ENCODE measurements at places on chromosomes 1 and 21.
A peak's percentile ranks its signal among the peaks of the same experiment; 100 is the strongest.

GRCh38 chr1:32342704-32343103, 6.7 kb upstream of the MARCKSL1 start:
- DNase-seq = no peak

GRCh38 chr1:153958961-153959260, 499 bp upstream of the CRTC2 start:
- DNase-seq = no peak

- no peak for DNase-seq
Measured at GRCh38 chr1:164685266-164686035, 126.5 kb downstream of the PBX1 start.

- no peak for DNase-seq
Measured at GRCh38 chr1:41391834-41392527, 30.7 kb downstream of the FOXO6 start.

DNA sequence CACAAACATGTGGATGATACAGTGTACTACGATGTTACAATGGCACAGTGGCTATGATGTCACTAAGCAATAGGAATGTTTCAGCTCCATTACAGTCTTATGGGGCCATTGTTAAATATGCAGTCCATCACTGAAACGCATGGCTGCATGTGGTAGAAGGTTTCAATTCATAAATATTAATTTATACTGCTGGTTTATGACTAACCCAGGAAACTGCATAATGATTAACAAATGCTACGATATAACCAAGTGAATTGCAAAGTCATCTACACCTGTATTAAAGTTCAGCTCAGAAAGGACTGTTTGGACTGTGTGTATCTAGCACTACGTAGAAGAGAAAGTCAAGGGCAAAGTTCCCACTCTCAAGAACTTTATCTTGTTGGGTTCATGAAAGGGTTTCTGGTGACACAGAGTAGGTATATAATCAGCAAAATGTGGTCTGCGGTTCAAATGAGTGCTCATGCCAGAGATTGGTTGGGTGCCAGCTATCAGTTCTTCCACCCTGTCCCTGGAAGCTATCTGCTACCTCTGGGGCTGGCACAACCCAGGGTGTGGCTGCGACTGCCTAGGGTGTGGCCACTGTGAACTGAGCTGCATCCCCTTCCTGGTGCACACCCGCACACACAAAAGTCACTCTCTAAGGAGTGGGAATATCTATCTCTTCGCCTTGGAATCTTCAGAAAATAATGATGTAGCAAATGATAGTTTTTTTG, 14.8 kb downstream of the MGST3 start:
- no peak for DNase-seq

- no peak for DNase-seq
Measured at GRCh38 chr1:26702680-26703038, 6.8 kb downstream of the ARID1A start.

DNA sequence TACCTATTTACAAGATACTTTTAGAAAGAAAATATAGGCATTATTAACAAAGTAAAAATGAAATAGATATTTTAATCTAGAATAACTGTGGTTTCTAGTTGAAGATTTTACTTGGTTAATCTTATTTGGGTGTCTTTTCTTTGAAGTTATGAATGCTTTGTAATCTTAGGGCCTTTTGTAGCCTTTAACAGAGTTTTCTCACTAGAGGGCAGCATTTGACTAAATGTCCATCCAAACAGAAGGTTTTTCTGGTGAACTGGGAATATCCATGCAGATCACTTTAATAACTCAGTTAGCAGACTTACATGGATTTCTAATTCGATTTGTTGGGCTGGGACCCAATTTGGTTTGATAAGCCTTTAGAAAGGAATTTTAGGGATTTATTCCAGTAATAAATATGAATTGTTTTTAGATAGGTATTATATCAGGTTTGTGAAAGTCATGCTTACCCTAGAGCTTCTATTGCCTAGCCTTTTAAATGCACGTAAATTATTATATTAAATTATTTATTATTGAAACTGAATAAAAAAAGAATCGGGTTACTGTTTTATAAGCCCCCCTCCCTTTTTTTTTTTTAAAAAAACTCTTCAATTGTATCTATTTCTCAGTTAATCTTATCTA, 119.7 kb downstream of the ZNF326 start:
- no peak for DNase-seq

- no peak for DNase-seq
Measured at GRCh38 chr21:32844653-32845436, 73.3 kb upstream of the PAXBP1 start.

DNA sequence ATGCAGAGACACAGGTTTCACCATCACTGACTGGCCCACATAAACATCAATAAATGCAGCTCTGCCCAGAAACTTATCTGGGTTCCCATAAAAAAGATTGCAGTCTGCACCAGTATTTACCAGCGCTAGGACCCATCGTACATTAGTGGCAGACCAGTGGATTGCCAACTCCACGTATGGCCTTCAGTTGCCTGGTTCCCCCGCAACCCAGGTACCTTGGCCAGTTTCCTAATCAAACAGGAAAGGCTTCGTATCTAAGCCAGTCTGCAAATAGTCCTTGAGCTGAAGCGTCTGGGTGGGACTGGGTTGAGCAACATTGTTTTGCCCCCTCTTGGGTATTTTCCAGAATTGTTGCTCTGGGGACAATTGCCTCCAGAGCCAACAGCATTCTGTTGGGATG, 1639.3 kb downstream of the MRPL39 start:
- no peak for DNase-seq

- DNase-seq = no peak
Measured at GRCh38 chr1:30610917-30611316, 112.5 kb downstream of the MATN1 start.

DNA sequence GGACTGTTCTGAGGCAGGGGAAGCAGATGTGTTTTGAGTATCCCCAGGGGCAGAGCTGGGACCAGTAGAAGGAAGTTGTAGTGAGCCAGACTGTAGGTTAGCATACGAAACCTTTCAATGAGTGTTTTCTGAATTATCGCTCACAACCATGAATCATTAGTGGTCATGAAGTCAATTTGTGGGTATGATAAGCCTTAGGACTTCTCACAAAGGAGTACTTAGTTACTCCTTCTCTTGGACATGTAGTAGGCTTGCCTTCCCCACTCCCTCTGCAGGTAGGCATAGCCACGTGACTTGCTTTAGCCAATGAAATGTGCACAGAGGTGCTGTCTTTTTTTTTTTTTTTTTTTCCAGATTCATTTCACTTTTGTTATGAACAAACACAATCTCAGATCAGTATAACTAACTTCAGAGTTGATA, 23.9 kb upstream of the FAAH start:
- DNase-seq = no peak

DNA sequence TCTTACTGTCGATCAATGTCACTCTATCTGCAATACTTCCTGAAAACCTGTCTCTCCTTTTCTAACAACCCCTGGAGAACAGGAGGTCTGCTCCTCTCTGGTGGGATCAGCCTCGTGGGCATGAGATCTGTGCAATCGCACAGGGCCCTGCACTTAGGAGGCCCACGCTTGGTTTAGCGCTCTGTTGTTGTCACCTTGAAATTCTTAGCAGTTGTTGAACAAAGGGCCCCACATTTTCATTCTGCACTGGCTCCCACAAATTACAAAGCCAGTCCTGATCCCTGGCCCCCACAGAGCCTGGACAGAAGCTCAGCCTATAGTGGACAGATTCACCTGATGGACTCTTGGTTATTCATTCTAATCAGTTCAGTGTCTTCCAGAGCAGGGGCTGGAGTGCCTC, 18.6 kb downstream of the SPOCD1 start:
- DNase-seq = no peak

DNA sequence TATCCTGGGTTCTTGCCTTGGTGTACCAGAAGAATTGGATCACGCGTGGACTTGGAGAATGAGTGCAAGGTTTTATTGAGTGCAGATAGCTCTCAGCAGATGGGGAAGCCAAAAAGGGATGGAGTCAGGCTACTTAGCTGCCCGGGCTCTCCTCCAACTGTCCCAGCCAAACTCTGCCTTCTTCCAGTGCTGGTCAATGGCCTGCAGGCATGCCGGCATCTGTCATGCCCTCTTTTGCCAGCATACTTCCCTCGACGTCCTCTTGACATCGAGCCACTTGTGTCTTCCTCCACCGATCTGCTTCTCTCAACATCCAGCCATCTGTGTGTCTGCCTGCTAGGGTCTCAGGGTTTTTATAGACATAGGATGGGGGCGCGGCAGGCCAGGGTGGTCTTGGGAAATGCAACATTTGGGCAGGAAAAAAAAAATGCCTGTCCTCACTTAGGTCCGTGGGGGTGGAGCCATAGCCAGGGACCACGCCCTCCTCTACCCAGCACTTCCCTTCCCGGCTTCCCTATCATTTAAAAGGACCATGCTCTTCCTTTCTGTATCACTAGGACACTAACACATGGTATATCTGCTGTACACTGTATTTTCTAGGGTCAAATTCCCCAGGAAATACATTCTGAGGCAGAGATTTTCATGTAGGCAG, 47.0 kb upstream of the BCAR3 start:
- no peak for DNase-seq

DNA sequence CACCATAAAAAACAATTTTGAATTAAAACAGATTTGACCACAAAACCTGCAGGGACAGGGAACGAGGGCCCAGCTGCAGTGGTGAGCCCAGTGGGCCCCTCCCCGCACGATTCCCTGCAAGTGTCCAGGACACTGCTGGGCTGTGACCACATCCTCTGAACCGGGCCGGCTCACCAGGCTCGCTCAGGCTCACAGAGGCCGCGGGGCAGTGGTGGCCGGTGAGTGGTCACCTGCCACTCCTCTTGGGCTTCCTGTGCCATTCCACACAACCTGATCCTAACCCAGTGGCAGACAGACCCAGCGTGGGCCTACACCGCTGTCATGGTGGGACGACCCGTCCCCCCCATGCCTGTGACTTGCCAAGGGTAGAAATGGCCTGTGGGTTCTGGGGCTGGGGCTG, 36.5 kb upstream of the RIPK4 start:
- DNase-seq = no peak

DNA sequence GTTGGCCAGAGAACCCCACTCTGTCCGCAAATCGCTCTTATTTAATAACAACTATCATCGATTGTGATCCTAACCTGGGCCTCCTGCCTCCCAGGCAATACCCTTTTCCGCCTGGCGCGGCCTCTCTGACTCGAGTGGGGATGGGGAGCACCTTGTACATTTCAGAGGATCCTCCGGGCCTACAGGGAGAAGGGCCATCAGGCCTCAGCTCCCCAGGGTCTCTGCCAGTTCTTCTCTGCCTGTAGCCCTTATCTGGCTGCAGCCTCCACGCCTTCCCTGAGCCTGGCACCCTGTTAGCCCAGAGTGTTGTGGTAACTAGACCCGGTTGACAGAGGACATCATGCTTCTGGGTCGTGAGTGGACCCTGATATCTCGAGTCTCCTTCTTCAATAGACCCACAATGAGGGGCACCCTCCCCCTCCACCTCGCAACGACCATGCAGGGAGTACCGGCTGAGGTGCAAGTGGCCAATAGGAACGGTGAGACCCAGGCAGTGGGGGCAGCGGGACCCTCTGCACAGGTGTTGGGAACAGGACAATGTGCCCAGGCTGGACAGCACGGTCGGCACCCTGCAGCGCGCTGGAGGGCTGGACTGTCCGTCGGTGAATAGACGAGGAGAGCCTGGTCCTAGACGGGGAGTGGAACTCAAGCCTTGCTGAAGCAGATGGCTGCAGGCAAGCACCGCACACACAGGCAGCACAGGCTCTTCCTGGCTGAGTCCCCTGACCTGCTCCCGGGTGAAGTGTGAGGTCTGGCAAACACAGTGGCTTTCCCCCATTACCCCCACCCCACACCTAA, 7.1 kb upstream of the CRYBG2 start:
- no peak for DNase-seq

DNA sequence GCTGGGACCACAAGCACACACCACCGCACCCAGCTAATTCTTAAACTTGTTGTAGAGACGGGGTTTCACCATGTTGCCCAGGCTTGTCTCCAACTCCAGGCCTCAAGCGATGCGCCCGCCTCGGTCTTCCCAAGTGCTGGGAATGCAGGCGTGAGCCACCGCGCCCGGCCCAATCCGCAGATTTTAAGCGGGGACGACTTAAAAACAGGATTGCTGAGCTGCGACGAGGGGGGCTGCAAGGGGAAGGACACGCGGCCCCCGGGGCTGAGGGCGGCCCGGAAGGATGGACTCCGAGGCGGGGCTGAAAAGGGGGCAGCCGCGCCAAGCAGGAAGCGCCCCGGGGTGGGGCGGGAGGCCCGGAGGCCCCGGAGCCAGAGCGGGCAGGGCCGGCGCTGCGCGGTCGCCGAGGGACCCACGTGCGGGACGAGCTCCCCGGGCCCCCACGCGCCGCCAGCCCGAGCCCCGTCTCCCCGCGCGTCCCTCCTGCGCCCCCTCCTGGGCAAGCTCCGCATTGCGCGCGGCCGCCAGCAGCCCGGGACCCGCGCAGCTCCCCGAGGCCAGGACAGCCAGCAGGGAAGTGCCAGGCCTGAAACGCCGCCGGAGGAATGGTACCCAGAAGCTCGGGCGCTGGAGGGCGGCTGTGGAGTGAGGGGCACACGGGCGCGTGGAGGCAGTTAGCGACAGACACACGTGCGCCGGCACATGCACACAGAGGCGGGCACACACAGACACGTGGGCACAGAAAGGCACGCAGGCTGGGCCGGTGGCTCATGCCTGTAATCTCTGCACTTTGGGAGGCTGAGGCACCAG, 5.5 kb upstream of the PRKCZ start:
- DNase-seq = peak; percentile 45
